Suprapubic skin (tissue), 4 donors: ENCODE measurements at places on chromosomes 5 and 9. TPM values are rescaled to one million over a fixed set of nuclear protein-coding genes. Genes with fewer than 3 reads are reported as not detected.

DNA sequence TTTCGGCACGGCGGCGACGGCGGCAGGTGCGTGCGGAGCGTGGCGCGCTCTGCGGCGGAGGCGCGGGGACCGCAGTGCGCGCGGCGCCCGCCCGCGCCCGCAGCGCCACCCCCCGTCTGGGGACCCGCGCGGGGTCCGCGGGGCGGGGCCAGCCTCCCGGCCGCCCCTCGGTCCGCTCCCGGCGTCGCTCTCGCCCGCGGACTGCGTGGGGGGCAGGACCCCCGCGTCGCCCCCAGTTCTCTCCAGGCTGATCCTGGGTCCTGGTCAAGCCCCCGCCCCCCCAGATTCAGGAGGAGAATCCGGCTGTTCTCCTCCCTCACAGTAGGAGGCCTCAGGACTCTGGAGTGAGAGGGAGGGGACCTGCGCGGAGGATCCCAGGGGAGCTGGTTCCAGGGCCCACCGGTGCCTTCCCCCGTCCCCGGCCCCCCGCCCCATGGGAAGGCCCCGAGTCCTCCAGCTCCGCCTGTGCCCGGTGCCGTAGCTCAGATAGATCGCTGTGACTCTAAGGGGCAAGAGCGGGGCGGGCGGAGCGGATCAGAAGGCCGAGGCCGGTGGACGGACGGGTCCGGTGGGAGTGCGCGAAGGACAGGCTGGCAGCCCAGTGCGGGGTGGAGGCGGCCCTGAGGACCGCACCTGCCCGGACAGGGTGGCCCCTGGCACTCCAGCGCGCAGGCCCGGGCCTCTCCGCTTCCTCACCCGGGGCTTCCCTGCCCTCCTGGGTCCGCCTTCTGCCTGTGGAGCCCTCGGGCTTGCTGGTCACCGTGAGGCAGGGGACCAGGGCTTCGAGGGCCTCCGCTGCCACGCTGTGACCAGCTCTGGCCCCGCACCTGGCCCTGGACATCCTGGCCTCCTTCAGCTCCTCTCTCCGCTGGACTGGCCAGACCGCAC, at the start of gene RNF208:
RNF208 (minus strand) TSS at position 51 of the 888 bp plus-strand sequence. CDS start 1,028 bp downstream, outside the sequence.
- H3K27ac ChIP-seq: peak within 1 kb of the TSS; percentile 85
- peaks cover 66% of the 10 kb centered on the region for H3K4me1 ChIP-seq
- no peaks in the 10 kb centered on the region for H3K27me3 ChIP-seq
- no peaks in the 10 kb centered on the region for H3K36me3 ChIP-seq
- H3K4me3 ChIP-seq: peak within 1 kb of the TSS; percentile 63
- DNase-seq: no peak

Gene CNTLN
- 7.6 TPM for total RNA-seq

DNA sequence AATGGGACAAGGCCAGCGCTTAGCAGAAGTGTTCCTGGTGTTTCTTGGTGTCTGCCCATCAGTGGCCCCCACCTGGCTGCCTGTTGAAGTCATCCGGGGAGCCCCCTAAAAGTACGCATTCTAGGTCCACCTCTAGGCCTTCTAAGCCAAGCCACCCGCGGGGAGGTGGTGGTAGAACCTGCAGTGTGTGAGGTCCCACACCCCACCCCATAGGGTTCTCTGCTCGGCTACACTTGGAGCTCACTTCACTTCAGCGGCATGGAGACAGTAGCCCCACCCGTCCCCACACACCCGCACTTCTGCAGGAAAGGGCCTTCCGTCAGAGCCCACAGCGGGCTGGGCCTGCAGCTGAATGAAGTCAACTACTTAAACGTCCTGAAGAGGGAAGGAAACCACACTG, 29.6 kb upstream of the FCN2 start:
- H3K36me3 ChIP-seq: no peaks in the 10 kb centered on the region
- peaks cover 10% of the 10 kb centered on the region for H3K27me3 ChIP-seq
- no peaks in the 10 kb centered on the region for H3K4me1 ChIP-seq
- no peak for DNase-seq
- H3K27ac ChIP-seq: no peak overlapping the region

DNA sequence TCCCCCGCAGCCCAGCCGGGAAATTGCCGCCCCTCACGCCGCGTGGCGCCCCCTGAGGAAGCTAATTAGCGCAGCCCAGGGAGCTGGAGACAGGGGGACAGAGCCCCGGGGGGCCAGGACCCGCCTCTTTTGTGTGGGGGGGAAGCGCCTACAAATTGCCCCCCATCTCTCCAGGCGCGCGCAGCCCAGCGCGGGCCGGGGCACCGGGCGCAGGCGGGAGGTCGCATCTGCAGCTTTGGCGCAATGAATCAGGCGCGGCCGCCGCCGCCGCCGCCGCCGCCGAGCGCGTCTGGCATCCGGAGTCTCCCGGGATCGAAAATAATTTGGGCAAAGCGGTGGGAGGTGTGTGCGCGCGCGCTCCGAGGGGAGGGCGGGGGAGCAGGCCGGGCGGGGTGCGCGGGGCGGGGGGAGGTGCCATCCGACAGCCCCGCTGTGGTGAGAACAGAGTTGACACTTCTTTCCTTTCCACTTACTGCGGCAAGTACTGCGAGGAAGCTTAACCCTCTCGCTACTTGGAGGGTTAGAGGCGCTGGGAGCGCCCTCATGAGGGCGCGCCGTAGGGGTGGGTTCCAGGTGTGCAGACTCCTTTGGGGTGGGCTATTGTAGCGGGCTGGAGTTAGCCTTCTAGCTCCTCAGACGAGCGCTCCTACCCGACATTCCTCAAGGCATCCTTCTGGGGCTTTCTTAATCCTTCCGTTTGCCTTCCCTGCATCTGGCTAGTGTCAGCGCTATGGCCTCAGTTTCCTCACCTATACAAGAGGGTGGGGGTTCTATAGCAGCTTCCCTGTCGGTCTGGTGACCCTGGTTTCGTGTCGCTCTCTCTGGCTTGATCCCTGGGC, 63.1 kb downstream of the CXXC5 start:
- peaks cover 16% of the 10 kb centered on the region for H3K27me3 ChIP-seq
- no peak for DNase-seq
- no peaks in the 10 kb centered on the region for H3K36me3 ChIP-seq
- peak overlapping the region; percentile 38 for H3K27ac ChIP-seq
- peaks cover 42% of the 10 kb centered on the region for H3K4me1 ChIP-seq

- H3K4me3 ChIP-seq: peak overlapping the region; percentile 63
- no peaks in the 10 kb centered on the region for H3K27me3 ChIP-seq
- no peaks in the 10 kb centered on the region for H3K36me3 ChIP-seq
- no peak overlapping the region for H3K27ac ChIP-seq
These were observed 157.0 kb upstream of the RASEF start for GRCh38 chr9:83219924-83220438.

GRCh38 chr5:146751781-146752401, 126.7 kb downstream of the PPP2R2B start:
- H3K4me3 ChIP-seq: no peak overlapping the region
- H3K36me3 ChIP-seq: no peaks in the 10 kb centered on the region
- H3K4me1 ChIP-seq: no peaks in the 10 kb centered on the region
- DNase-seq: no peak
- H3K27ac ChIP-seq: no peak overlapping the region

GRCh38 chr5:74517700-74518099, 122.8 kb downstream of the ENC1 start:
- H3K4me3 ChIP-seq: no peak overlapping the region
- H3K27ac ChIP-seq: no peak overlapping the region
- no peaks in the 10 kb centered on the region for H3K36me3 ChIP-seq

Gene FANCG
- 24.2 TPM for total RNA-seq

Gene PSAT1
- total RNA-seq: 59.6 TPM

DNA sequence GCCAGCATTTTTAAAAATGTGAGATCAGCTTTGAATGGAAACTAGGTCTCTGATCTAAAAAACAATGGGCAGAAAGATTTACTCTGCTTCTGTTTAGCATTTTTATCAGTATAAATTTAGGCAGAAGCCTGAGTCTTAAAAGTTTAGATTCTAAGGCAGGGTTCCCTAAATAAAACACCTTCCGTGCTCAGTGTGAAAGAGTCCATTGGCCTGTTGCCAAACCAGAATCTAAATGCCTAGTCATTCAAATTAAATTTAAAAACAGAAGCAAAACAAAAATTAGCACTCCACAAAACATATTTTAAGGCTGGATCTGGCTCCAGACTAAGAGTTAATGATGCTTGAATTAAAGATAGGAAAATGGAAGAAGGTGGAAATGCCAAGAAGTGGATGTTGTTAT, 4.5 kb downstream of the TYRP1 start:
- H3K4me1 ChIP-seq: no peaks in the 10 kb centered on the region
- no peak overlapping the region for H3K4me3 ChIP-seq
- DNase-seq: no peak
- H3K36me3 ChIP-seq: no peaks in the 10 kb centered on the region

Gene ABHD17B
- 40.7 TPM for total RNA-seq

GRCh38 chr9:134128727-134129679, 6.9 kb upstream of the WDR5 start:
- peak overlapping the region; percentile 6 for H3K27ac ChIP-seq
- H3K36me3 ChIP-seq: no peaks in the 10 kb centered on the region
- peaks cover 11% of the 10 kb centered on the region for H3K4me1 ChIP-seq
- H3K27me3 ChIP-seq: no peaks in the 10 kb centered on the region

DNA sequence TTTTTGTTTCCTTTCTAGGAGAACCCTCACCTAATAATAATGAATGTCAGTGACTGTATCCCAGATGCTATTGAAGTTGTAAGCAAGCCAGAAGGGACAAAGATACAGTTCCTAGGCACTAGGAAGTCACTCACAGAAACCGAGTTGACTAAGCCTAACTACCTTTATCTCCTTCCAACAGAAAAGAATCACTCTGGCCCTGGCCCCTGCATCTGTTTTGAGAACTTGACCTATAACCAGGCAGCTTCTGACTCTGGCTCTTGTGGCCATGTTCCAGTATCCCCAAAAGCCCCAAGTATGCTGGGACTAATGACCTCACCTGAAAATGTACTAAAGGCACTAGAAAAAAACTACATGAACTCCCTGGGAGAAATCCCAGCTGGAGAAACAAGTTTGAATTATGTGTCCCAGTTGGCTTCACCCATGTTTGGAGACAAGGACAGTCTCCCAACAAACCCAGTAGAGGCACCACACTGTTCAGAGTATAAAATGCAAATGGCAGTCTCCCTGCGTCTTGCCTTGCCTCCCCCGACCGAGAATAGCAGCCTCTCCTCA, 87.1 kb downstream of the OSMR start:
- no peak overlapping the region for H3K27ac ChIP-seq
- H3K4me3 ChIP-seq: no peak overlapping the region
- no peaks in the 10 kb centered on the region for H3K27me3 ChIP-seq
- H3K36me3 ChIP-seq: peaks cover 67% of the 10 kb centered on the region
- no peak for DNase-seq

- H3K36me3 ChIP-seq: peaks cover 8% of the 10 kb centered on the region
- H3K27ac ChIP-seq: no peak overlapping the region
- DNase-seq: no peak
- H3K4me1 ChIP-seq: no peaks in the 10 kb centered on the region
- no peaks in the 10 kb centered on the region for H3K27me3 ChIP-seq
These were observed 229.1 kb upstream of the TBCA start for GRCh38 chr5:78005021-78005785.

GRCh38 chr9:130173666-130173983, 1.4 kb downstream of the NCS1 start:
- peak overlapping the region; percentile 69 for H3K4me3 ChIP-seq
- H3K27me3 ChIP-seq: no peaks in the 10 kb centered on the region
- H3K4me1 ChIP-seq: peaks cover 21% of the 10 kb centered on the region
- H3K27ac ChIP-seq: peak overlapping the region; percentile 75
- H3K36me3 ChIP-seq: peaks cover 9% of the 10 kb centered on the region
- DNase-seq: no peak

DNA sequence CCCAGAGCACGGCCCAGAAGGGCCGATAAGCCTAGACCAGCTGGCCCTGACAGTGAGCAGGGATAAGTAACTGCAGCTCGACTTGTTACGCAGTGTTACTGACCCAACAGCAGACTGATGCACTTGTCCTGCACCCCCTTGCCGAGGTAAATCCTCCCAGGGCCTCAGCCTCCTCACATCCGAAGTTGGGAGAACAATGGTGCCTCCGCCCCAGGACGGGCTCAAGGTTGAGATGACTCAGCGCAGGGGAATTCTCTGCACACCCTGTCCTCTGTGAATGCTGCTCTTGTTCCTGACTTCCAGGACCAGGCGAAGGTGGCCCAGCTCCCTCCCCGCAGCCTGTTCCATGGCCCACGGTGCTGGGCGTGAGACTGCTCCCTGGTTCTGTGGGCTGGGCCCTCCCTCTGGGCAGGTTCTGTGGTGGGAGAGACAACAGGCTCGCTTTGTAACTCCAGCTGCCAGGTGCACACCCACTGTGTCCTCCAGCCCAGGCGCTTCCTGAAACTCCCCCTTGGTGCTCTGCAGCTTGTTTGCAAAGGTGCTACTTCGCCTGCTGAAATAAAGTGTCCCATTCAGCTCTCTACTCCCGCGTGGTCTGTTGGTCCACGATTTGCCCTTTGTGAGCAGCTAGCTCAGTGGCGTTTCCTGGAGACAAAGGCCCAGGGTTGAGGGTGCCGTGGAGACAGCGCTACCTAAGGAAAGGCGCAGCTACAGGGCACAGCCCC, 40.1 kb upstream of the SLC6A19 start:
- H3K27me3 ChIP-seq: peaks cover 21% of the 10 kb centered on the region
- no peak for DNase-seq
- H3K4me1 ChIP-seq: peaks cover 12% of the 10 kb centered on the region

Gene TOR4A
- total RNA-seq: 9.2 TPM

DNA sequence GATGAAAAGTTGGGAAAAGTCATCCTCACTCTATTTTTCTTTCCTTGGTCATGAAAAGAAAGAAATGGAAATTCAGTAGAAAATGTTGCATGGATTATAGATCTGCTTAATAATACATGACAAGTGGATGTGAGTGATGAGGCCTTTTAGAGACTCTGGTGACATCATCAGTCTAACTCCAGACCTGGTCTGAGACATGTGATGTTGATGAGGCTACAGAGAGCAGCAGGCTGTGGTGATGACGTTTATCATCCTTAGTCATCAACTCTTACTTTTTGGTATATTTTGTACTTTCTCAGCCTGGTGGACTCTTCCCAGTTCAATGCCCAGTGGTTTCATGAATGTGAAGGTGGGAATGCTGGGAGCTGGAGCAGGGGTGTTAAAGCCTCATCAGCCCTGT, 116.4 kb downstream of the TTLL11 start:
- H3K36me3 ChIP-seq: no peaks in the 10 kb centered on the region
- H3K27me3 ChIP-seq: no peaks in the 10 kb centered on the region

- H3K36me3 ChIP-seq: no peaks in the 10 kb centered on the region
- H3K4me1 ChIP-seq: peaks cover 41% of the 10 kb centered on the region
- H3K27ac ChIP-seq: no peak overlapping the region
- H3K27me3 ChIP-seq: peaks cover 80% of the 10 kb centered on the region
- no peak overlapping the region for H3K4me3 ChIP-seq
These were observed 14.7 kb upstream of the LHX2 start for GRCh38 chr9:123996731-123997421.

Gene PLEKHG4B
- 0.96 TPM for total RNA-seq

GRCh38 chr5:139701056-139701741, 53.0 kb downstream of the CXXC5 start:
- H3K27me3 ChIP-seq: no peaks in the 10 kb centered on the region
- H3K36me3 ChIP-seq: no peaks in the 10 kb centered on the region
- H3K4me1 ChIP-seq: peaks cover 33% of the 10 kb centered on the region

- H3K4me3 ChIP-seq: no peak overlapping the region
- H3K27me3 ChIP-seq: no peaks in the 10 kb centered on the region
- no peak for DNase-seq
- H3K4me1 ChIP-seq: no peaks in the 10 kb centered on the region
- H3K27ac ChIP-seq: no peak overlapping the region
- no peaks in the 10 kb centered on the region for H3K36me3 ChIP-seq
These were observed 12.9 kb upstream of the DMRTA1 start for GRCh38 chr9:22433691-22434090.
